Ureter (tissue), 1 donor: ENCODE measurements at places on chromosomes 12 and 14. TPM values are rescaled to one million over a fixed set of nuclear protein-coding genes. Genes with fewer than 3 reads are reported as not detected.

Gene NPFF
- total RNA-seq: not detected

Gene OTX2
- total RNA-seq: not detected

Gene GALNT9
- 0.44 TPM for total RNA-seq

Gene TEX52
- not detected for total RNA-seq

DNA sequence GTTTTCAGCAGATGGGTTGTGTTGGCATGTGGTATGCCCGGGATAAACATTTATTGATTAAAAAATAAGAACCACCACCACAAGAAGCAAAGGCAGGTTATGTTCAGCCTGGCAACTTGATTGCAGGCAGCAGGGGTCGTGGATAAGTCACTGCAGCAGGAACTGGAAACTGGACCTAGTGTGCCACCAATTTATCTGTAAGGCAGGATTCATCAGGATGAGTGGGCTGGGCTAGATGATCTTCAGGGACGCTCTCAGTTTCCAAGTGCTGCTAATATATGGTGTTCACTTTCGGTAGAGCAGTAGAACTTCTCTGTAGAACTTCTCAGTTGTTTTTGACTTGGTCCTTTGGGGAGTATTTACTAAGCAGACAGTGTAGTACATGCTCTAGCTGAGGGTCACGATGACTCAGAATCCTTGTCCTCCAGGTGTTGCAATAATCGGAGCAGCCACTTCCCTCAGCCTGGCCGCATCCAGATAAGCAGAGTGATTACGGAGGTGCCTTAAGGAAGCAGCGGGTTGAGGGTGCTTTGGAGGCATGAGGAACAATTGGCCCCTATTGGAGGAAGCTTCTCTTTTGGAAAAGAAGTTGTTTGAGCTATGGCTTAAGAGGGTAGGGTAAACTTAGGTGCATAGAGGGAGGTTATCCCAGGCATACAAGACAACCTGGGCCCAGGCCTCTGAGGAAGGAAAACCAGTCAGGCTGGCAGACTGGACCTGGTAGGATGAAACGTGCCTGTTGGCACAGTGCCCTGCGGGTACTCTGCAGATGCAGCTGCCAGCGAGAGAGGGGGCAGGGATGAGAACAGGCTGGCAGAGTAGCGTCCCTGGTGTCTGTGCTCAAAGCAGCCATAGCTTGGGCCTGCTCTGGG lies 104.0 kb downstream of the GPR135 start:
- DNase-seq: peak; percentile 69

DNA sequence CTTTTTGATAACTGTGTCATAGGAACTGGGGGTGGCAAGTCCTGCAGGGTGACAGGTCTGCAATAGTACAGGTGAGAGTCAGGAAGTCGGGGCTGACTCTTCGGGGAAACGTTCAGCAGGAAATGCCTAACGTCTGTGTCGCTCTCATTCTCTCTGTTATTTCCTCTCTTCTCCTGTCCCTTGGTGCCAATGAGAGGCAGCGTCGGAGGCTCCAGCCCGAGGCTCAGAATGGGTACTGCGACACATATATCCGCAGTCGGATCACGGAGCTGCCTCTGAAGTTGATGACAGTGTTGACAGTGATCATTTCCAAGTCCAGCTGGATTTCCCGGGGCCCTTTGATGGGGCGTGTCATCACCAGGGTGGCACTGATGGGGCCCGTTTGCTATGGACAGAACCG lies 2.7 kb upstream of the TC2N start:
- no peak for DNase-seq

DNA sequence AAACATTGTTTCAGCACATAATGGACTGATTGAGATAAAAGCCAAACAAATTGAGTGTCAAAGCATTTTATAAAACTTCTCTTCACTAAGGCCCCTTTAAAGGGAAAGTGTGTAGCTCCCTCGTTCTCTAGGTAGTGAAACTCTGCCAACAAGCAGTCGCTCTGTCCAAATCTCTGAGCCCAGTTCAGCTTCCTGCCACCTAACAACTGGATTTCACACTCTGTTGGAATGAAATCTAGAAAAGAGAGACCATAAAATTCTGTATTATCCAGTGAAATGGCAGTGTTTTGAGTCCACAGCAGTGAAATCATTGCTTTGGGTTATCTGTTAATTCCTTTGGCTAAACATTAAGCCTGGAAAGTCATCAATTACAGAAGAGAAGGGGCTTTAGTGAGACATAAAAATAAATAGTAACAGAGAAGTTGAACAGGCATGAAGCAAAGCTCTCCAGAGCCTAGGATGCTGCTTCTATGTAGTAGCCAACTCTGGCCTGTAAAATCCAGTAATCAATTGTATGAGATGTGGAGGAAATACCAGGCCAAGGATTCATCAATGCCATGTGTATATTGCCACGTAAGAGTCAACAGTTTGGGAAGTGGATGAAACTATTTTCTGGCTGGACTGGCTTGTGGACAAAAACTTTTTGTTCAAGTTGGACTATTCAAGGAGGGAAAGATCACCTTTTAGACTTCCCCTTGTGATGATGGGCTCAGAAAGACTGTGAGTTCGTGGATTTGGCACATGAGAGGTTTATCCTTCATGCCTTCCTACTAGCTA lies 122.5 kb downstream of the WIF1 start:
- no peak for DNase-seq

GRCh38 chr12:112810235-112810917 lies 18.8 kb downstream of the RPH3A start:
- no peak for DNase-seq

DNA sequence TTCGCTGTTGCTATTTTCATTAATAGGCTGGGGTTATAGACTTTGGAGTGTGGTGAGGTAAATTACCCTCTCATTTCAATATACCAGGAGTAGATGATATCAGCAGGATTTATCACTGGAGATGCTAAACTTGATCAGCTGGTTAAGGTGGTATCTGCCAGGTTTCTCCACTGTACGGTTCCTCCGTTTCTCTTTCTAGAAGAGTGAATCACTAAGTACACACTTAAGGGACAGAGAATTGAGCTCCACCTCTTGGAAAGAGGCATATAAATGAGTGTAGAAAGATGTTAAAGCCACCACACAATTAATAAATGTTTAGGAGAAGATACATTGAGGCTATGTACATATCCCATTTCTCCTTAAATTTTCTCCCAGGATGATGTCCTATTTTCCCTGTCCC lies 277.4 kb upstream of the GRIP1 start:
- no peak for DNase-seq

GRCh38 chr12:124567673-124568373 lies 411 bp upstream of the NCOR2 start:
- DNase-seq: peak; percentile 95

GRCh38 chr12:76820888-76821482 lies 57.1 kb downstream of the ZDHHC17 start:
- no peak for DNase-seq

DNA sequence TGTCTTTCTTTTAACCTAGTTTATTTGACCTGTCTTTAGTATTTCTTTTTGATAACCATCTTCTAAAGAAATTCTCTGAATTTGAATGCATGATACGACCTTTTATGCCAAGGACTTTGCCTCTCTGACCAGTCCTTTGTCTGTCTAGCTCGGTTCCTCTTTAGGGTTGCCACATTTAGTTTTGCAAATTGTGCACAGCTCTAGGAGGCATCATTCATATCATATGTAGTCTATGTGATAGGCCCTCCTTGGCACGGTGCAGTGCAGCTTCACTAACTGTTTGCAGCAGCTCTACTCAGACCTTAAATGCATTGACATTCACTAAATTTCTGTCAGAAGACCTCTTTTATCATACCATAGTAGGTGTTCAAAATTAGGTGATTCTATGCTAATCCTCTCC lies 75.6 kb downstream of the USP15 start:
- no peak for DNase-seq

- DNase-seq: no peak
These were observed 735 bp downstream of the RNASE6 start for GRCh38 chr14:20781803-20782202.

DNA sequence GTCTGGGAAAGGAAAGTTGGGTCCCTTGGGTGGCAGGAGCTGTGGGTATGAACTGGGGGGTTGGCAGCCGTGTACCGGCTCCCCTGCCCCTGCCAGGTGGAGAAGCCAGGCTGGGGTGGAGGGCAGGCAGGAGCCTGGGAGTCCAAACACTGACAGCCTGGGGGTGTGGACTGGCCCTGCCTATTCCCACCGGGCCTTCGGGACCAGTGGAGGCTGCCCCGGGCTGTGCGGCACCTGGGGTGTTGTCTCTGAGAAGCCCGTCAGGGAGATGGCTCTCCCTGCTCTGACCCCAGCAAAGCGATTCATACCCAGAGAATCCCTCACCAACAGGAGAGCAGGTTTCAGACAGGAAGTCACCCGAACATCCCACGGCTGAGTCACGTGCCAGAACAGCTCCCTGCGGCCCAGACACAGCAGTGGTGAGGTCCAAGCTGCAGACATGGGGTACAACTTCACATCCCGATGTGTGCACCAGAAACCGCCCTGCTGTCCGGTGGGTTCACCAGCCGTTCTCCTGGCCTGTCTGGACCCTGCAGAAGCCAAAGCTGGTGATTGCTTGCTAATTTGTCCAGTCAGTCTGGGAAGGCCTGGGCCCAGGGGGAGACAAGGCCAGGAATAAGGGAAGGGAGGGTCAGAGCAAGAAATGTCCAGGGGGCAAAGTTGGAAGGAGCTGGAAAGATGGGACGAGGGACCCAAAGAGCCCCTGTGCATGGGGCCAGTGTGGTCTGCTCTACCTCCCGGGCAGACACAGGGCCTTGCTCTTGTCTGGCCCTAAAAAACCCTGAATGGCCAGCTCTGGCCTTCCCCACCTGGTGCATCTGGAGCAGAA lies 2.1 kb upstream of the GPR132 start:
- no peak for DNase-seq

GRCh38 chr12:23463172-23463571 lies 486.3 kb downstream of the SOX5 start:
- no peak for DNase-seq

DNA sequence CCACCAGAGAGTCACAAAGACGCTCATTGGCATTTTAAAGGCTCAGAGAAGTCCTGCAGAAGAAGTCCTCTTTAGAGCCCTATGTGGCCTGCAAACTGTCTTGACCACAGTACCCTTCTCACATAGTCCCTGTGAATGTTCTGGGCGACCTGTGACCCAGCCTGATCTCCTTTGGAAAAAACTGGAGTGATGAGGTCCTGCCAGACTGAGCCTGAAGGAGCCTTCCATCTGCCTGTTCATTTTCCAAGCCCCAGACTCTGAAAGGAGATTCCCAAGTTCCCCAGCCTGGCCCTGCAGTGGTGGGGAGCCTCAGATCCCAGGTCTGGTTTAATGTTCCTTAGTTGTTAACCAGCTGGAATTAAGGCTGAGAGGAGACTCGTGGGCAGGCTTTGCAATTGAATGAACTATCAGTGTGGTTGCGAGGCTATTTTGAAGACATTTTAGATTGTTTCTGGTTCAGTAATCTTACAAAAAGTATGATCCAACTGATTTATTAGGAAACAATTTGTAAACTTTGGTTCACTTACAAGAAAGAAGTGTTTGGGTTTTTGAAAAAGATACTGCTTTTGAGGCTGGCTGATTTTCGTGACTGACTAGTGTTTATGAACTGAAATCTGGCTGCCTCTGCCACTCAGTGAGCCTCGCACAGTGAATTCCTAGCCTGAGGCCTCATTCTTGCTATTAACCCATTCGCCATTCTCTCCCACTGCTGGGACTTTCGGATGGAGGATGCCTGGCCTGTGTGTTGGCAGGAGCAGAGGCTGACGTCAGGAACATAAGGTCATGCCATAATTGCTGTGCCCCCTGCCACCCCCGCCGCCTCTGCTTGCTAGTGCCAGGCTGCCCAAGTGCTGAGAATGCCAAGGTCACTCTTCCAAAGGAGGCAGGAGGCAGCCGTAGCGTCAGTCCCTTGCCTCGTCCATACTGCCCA lies 249.0 kb downstream of the CACNA1C start:
- no peak for DNase-seq

- no peak for DNase-seq
These were observed 218.0 kb downstream of the SLC2A13 start for GRCh38 chr12:39887856-39888255.

GRCh38 chr12:109089683-109090082 lies 3.6 kb downstream of the ALKBH2 start:
- no peak for DNase-seq

DNA sequence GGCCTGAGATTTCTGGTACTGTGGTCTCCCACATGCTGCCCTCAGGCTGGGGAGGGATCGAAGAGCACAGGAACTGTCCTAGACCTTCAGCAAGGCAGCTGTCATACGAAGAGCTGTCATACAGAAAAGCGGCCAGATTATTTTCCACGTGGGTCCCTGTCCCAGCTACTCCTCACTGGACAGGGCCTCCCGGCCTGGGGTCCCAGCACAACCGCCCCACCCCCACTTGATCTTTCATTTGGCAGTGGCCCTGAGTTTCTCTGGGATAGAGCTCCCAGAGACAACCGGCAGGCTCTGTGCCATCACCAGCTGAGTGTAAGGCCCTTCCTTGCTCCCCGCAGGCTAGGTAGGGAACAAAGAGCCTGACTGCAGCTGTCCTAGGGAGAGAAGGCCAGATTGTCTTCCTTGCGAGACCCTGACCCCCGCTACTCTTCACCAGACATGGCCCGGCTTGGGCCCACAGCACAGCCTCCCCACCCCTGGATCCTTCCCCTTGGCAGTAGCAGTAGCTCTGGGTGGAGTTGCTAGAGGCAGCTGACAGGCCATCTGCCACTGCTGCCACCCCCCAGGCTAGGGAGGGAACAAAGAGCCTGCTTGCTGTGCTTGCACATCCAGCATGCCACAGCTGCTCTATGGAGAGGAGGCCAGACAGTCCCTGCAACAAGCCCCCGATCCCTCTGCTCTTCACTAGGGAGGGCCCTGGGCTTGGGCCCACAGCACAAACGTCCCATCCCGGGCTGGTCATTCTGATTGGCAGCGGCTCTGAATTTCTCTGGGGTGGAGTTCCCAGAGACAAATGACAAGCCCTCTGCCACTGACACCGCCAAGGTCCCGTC lies 3.1 kb upstream of the OR4N2 start:
- DNase-seq: no peak
